ENCODE measurements at places on chromosomes 1 and 21. TPM values are rescaled to one million over a fixed set of nuclear protein-coding genes. Genes with fewer than 3 reads are reported as not detected.

Gene OR2L5
- polyA plus RNA-seq: not detected

Gene DUSP23
- polyA plus RNA-seq: 83.6 TPM

Gene SYNC
- 5.6 TPM for polyA plus RNA-seq

Gene MAN1C1
- 12.4 TPM for polyA plus RNA-seq

Gene MIXL1
- not detected for polyA plus RNA-seq

Gene PLPP3
- polyA plus RNA-seq: 174 TPM

Gene DENND2C
- 1.2 TPM for polyA plus RNA-seq

Gene CD2
- 1.8 TPM for polyA plus RNA-seq

Gene TSPAN1
- polyA plus RNA-seq: 7.0 TPM

Gene SETD4
- 8.4 TPM for polyA plus RNA-seq

Gene SIK1
- polyA plus RNA-seq: 21.7 TPM

Gene KRTAP21-2
- not detected for polyA plus RNA-seq

Gene PMVK
- 49.0 TPM for polyA plus RNA-seq

Gene AQP10
- polyA plus RNA-seq: 0.07 TPM

Gene DNAI4
- 1.1 TPM for polyA plus RNA-seq

Gene CD34
- 70.4 TPM for polyA plus RNA-seq

Gene SAMSN1
- 1.4 TPM for polyA plus RNA-seq

Gene SNRNP40
- polyA plus RNA-seq: 29.1 TPM

Gene C1orf94
- polyA plus RNA-seq: not detected

Gene SEC16B
- 8.2 TPM for polyA plus RNA-seq

Gene RPTN
- not detected for polyA plus RNA-seq

Gene NFIA
- 3.9 TPM for polyA plus RNA-seq

Gene TRIM46
- polyA plus RNA-seq: 0.33 TPM

Gene TNFSF18
- polyA plus RNA-seq: 0.03 TPM

Gene GPR61
- polyA plus RNA-seq: not detected

Gene CAMSAP2
- 2.3 TPM for polyA plus RNA-seq

Gene HDAC1
- polyA plus RNA-seq: 43.9 TPM

Gene SLC1A7
- polyA plus RNA-seq: 0.03 TPM

Gene TAS1R1
- polyA plus RNA-seq: not detected

Gene EPHB2
- 3.9 TPM for polyA plus RNA-seq

Gene SPATA17
- polyA plus RNA-seq: 0.06 TPM

Gene TSPEAR
- 0.56 TPM for polyA plus RNA-seq

Gene TBX19
- polyA plus RNA-seq: 0.98 TPM

Gene FOXD2
- 0.06 TPM for polyA plus RNA-seq

Gene FAAP20
- polyA plus RNA-seq: 30.4 TPM

Gene LGR6
- polyA plus RNA-seq: 0.28 TPM

Gene OR2L3
- not detected for polyA plus RNA-seq

Gene SEMA4A
- 7.4 TPM for polyA plus RNA-seq

Gene NBPF4
- not detected for polyA plus RNA-seq

Gene GPR3
- polyA plus RNA-seq: 1.2 TPM

Gene C1orf56
- polyA plus RNA-seq: 3.9 TPM

Gene HCRTR1
- polyA plus RNA-seq: 0.25 TPM

Gene MSH4
- polyA plus RNA-seq: 0.10 TPM

Gene DNM3
- polyA plus RNA-seq: 3.0 TPM

Gene RSBN1
- 5.6 TPM for polyA plus RNA-seq

Gene IFNAR1
- 26.0 TPM for polyA plus RNA-seq

Gene ANKRD45
- polyA plus RNA-seq: 0.13 TPM

Gene SLAMF8
- polyA plus RNA-seq: 1.0 TPM
